Glutamatergic neuron (in vitro differentiated cells): ENCODE measurements at places on chromosomes 7 and 10. TPM values are rescaled to one million over a fixed set of nuclear protein-coding genes. Genes with fewer than 3 reads are reported as not detected.

The TFEC gene
- total RNA-seq, result not detected

- DNase-seq, result no peak
These were observed 12.9 kb downstream of the TECTB start for GRCh38 chr10:112295853-112296830.

DNA sequence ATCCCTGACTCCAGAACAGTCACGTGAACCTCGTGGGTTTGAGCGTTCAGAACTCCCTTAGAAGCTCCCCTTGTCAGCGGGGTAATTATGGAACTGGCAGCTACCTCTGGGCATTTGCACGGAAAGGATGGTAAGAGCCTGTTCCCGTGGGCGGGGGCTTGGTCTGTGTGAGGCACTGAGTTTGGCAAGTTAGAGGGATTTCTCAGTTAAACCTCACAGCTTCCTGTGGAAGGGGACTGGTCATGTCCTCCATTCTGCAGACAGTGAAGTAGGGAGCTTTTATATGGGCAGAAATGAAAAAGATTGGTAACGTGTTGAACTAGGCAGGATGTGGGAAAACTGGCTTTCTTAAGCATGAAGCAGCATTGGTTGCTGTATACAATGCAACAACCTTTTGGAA, 16.0 kb downstream of the PALD1 start:
- DNase-seq, result no peak

The TMEM72 gene
- not detected for total RNA-seq

- DNase-seq, result no peak
These were observed 933.2 kb downstream of the GATA3 start for GRCh38 chr10:8987712-8988111.

The TMEM270 gene
- not detected for total RNA-seq

DNA sequence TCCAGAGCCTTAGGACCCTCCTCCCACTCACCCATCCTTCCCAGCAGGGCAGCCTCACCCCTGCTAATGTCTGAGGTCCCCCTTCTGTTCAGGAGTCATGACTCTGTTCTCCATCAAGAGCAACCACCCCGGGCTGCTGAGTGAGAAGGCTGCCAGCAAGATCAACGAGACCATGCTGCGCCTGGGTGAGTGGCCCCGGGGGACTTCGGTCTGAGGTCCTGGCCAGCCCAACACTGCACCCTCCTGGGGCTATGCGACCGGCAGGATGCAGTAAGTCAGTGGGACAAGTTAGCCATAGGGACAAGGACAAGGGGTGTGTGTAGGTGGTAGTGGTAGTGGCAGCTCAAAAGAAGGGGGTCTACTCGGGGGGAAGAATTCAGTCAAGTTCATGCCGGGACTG, 16.2 kb upstream of the AHCYL2 start:
- DNase-seq, result no peak

GRCh38 chr10:8767591-8767990, 713.1 kb downstream of the GATA3 start:
- no peak for DNase-seq

The NYAP1 gene
- total RNA-seq, result 36.6 TPM

GRCh38 chr7:155987681-155988235, 175.5 kb upstream of the SHH start:
- DNase-seq, result no peak

GRCh38 chr7:96495751-96496216, 173.9 kb upstream of the SLC25A13 start:
- DNase-seq, result no peak

DNA sequence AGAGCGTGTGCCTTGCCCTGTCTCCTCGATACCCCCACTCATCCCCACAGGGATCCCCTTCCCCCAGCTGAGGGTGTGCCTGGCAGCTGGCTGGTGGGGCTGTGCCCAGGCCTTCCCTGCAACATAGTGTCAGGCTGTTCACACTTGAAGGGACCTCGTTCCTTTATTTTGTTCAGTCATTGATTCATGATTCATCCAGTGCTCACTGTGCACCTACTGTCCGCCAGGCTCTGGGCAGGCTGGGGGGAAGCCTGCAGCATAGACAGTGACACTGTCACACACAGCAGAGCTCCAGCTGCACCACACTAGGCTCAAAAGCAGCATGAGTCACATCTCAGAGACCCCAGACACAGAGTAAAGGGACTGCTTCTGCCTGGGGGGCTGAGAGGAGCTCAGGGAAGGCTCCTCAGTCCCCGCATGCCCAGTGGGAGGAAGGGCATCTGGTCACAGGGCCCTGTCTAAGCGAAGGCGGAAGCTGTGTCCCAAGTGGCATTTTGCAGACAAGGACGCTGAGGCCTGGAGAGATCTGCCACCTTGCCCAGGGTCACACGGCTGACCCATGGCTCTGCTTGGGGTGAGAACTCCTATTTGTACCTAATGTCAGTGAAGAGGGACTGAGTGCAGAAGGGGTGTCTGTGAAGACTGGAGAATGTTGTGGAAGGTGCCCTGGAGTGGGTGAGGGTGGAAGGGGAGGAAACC, 27.9 kb downstream of the CDH23 start:
- DNase-seq, result no peak

DNA sequence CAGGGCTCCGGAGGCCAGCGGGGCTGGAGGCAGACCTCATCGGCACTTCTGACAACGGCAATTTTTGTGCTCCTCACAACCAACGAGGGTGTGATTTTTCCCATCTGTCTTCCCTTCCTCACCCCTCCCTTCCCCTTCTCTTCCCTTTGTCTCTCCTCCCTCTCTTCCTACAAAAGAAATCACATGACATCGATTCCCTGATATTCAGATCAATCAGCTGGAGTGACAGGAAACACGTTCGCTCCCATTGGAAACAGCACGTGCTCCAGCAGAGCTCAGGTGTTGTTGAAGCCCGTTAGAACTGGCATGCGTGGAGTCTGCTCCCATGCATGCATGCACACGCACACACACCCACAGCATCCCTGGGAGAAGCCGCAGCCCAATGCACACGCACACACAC, 222.4 kb downstream of the PTPRN2 start:
- no peak for DNase-seq

The PTF1A gene
- not detected for total RNA-seq

The CPA2 gene
- total RNA-seq, result not detected

The CAMK2B gene
- total RNA-seq, result 55.1 TPM

DNA sequence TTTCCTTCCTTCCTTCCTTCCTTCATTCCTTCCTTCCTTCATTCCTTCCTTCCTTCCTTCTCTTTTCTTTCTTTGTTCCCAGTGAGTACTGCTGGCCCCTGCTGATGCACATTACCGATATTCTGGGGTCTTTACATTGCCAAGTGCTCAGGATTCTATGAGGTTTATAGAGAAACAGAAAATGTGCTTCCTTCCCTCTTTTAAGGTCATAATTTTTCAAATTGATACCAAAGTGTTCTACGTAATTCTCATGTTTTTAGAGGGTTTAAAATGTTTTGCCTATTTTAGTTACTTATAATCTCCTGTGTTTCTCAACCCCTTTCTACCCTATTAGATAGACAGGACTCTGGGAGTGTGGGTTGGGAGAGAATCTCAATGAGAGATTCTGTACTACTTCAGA, 291.2 kb downstream of the HDAC9 start:
- no peak for DNase-seq

The UMAD1 gene
- total RNA-seq, result 5.2 TPM

DNA sequence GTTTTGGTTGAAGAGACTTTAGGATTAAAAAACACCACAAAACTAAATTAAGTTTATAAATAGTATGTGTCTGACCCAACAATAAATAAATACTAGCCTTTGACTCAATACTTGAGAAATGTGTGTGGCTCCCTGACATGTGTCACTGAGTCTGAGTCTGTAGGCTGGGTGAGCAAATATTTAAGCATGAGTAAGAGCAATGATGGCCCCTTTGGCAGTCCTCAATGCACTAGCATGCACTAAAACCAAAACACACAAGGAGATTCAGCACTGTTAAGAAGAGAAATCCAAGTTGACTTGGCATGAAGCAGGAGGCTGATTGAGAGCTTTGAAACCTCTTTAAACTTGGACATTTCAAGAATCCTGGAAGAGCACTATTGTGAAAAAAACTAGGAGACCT, 37.1 kb downstream of the CCDC71L start:
- no peak for DNase-seq

- DNase-seq, result no peak
These were observed 191.0 kb downstream of the EVX1 start for GRCh38 chr7:27433581-27433980.

The THAP5 gene
- total RNA-seq, result 10.2 TPM

DNA sequence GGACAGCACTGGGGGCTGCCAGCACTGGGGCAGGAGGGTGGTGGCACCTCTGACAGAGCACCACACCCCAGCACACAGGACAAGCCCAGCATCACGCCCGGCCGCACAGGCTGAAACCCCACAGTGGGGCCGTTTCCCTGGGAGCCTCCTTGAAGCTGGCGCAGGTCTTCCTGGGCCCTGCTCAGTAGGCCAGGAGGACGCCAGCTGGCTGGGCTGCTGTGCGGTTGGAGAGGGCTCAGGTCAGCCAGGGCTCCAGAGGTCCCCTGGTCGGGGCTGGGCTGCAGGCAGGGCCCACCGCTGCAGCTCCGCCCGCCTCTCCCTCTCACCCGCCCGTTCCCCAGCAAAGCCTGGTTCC, 137.3 kb downstream of the TCERG1L start:
- no peak for DNase-seq

The PRPF18 gene
- total RNA-seq, result 24.7 TPM

DNA sequence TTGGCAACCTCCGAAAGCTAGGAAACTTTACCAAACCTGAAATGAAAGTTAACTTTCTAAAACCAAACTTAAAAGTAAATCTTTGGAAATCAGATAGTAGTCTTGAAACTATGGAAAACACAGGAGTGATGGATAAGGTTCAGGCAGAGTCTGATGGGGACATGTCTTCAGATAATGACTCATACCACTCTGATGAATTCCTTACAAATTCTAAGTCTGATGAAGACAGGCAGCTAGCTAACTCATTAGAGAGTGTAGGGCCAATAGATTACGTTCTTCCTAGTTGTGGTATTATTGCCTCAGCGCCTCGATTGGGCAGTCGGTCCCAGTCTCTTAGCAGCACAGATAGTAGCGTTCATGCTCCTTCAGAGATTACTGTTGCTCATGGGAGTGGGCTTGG, 45.9 kb downstream of the MCMBP start:
- no peak for DNase-seq

DNA sequence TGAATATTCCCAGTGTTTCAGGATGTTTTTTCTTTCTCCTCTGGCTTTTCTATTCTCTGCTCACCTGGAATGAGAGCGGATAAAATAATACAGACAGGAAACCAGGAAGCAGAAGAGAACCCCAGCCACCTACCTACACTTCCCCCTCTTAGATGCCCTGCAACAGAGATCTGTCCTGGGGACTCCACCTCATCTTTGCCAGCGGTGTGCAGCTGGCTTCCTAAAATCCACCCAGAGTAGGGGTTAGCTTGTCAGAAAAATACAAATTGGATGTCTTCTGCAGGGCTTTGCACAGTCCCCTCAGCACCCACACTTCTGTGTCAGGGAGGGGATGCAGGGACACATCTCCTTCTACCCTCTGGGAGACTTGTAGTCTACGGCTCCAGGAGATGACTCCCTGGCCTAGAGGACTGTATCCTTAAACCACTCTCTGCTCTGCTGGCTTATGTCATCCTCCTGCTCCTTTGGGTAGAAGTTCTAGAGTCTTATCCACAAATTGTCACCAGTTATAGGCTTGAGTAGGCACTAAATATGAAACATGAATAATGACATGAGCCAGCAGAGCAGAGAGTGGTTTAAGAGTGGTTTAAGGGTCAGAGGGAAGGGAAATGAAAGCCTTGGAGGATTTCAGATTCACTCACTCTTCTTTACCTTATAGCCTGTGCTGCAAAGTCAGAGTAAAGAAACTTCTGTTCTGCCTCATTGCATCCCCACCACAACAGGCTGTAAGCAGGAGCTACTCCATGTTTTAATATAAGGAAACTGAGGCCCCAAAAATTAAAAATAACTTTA, 749.4 kb downstream of the AUTS2 start:
- DNase-seq, result no peak

The GNAT3 gene
- total RNA-seq, result 2.0 TPM

DNA sequence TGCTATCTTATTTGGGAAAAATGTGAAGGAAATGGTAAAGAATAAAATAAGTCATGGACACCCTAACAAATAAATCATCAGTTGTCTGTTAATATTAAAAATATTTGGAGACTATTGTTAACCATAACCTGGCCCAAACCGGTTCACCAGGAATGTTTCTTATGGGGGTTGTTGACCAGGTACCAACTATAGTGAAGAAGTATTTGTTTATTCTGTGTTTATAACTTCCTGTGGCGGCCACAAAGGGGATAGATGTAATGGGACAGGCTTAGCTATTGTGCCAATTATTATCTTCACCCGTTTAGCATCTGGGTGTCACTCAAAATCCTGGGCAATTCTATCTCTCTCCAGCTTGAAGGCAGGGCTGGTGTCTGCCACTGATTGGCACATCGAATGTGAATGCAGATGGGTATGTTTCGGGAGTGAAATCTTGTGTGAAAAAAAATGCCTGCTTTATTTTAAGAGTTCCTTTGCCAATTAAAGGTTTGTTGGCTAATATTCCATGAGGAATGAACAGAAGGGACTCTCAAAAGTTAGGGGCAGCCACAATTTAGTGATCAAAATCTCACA, 500.9 kb downstream of the ARL4A start:
- DNase-seq, result no peak

DNA sequence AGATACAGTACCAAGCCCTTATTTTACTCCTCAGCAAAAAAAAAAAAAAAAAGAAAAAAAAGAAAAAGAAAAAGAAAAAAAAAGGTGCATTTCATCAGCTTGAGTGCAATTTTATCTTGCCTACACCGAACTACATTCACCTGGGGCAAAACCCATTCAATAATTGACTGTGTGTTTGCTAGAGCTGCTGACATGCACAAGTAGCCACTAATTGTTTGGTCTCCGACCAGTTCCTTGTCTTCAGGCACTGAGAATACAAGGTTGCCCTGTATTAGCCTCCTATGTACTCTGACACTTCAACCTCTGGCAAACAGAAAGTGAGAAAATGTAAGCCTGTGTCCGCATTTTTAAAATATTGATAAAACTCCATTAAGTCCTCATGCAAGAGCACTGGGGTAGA, 1579.4 kb upstream of the LRRTM3 start:
- no peak for DNase-seq

DNA sequence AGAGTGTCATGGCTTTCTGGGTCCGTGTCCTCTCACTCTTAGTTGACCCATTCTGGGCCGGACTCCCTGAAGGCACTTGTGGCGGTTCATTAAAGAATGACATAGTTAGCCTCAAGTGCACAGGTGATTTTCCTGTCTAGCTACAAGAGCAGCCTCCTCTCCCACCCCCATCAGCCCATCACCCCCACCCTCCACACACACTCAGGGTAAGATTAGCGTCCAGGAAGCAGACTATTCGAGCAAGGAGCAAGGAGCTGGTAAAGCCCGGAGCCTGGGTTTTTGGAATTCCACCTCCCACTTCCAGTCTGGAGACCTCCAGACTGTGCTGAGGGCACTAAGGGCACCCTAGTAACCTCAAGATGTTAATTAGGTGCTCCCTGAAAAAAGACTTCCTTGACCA, 39.5 kb downstream of the TACR2 start:
- no peak for DNase-seq

GRCh38 chr7:31123321-31123720, 71.2 kb downstream of the ADCYAP1R1 start:
- no peak for DNase-seq
